ENCODE measurements at places on chromosomes 1 and 21. TPM values are rescaled to one million over a fixed set of nuclear protein-coding genes. Genes with fewer than 3 reads are reported as not detected.

S100A7A gene
- not detected for total RNA-seq

FOXD2 gene
- 1.0 TPM for total RNA-seq

GRCh38 chr1:186829686-186830587 lies 1.2 kb downstream of the PLA2G4A start:
- no peak for DNase-seq

GRCh38 chr21:43851593-43851992 lies 13.4 kb upstream of the AGPAT3 start:
- no peak for DNase-seq

DNA sequence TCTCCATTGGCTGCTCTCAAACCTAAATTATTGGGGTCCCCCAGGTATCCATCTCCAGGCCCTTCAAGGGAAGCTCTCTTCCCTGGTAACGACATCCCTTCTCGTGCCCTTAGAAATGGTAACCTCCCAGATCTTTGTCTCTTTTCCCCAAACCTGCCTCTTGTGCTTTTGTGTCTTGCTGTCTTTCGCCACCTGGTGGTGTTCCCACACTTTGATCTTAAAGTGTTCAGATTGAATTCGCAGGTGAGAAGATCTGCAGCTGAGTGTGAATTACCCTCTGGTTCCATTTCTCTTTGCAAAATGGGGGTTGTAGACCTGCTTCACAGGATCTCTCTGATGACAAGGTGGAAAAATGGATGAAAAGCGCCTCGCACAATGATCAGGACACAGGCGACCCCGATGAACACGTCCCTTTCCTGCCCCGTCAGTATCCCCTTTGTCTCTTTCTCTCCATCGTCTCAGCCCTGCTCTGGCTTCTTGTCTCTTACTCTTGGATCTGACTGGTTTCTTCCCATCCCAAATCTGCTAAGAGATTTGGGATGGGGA lies 53.1 kb downstream of the DOP1B start:
- DNase-seq: no peak

GRCh38 chr1:35876988-35877387 lies 6.0 kb upstream of the AGO1 start:
- DNase-seq: no peak

CIART gene
- 3.1 TPM for total RNA-seq

SPRR2B gene
- total RNA-seq: not detected

- DNase-seq: no peak
Observed at GRCh38 chr1:18347559-18347958, 133.2 kb upstream of the KLHDC7A start.

EPS15 gene
- 82.3 TPM for total RNA-seq

ATAD3A gene
- total RNA-seq: 29.9 TPM

- no peak for DNase-seq
Observed at GRCh38 chr1:231279081-231279480, 38.1 kb downstream of the GNPAT start.

- no peak for DNase-seq
Observed at GRCh38 chr1:218475275-218475674, 130.1 kb downstream of the TGFB2 start.

- no peak for DNase-seq
Observed at GRCh38 chr1:181310560-181310959, 172.8 kb upstream of the CACNA1E start.

IL19 gene
- not detected for total RNA-seq

DNA sequence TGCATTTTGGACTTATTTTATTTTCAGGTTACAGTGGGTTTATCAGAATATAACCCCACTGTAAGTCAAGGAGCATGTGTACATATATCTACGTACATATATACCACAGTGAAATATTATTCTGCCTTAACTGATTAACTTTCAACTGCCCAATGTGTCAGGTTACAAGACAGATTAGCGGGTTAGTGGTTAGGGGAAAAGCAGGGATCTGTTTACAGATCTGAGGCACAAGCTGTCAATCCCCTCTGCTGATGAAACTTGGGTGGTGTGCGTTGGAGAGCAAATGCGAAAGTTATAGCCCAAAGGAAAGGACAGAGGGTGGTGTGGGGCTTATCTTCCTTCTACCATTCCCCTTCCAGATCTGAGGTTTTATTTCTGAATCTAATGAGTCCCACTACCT lies 238.2 kb upstream of the KCNK2 start:
- no peak for DNase-seq

DNA sequence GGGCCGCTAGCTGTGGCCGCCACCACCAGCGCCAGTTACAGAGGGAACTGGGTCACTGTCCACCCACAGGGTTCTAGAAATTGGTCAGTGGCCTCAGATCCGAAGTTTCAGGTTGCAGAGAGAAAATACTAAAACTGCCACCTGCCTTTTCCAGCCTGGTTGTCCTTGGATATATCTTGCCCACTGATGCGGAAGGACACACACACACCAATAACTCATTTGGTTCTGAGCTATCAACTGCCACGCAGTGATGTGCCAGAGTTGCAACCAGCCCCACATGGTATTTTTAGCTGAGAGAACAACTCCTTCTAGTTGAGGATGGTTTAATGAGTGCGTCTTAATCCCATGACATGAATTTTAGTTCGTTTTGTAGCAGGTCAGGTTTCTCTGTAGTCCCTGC lies 68.1 kb downstream of the SH3BGR start:
- no peak for DNase-seq

- DNase-seq: no peak
Observed at GRCh38 chr1:221704306-221704705, 37.6 kb downstream of the DUSP10 start.

TRABD2B gene
- total RNA-seq: 0.90 TPM

DNA sequence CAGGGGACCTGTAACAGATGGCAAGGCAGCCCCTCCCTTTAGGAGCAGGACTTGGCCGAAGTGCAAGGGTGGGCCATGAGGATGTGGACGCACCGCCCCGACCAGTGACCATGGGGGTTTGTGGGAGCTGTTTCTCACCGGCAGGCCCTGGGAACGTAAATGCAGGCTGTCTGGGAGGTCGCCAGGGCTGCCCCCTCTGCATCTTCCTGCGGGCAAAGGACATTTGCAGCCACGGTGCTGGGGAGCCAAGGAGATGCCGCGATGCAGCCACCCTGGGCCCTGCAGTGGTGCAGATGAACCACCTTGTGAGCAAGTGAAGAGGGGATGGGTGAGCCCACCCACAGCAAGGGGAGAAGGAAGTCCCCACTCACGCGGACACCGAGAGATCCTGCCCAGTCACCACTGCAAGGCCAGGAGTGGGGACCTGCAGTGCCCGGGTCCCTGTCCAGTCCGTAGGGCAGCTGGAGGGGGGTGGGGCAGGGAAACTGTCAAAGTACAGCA lies 121.1 kb downstream of the SIK1 start:
- DNase-seq: peak; percentile 70

- DNase-seq: no peak
Observed at GRCh38 chr1:29397256-29397590, 160.9 kb downstream of the PTPRU start.

DNA sequence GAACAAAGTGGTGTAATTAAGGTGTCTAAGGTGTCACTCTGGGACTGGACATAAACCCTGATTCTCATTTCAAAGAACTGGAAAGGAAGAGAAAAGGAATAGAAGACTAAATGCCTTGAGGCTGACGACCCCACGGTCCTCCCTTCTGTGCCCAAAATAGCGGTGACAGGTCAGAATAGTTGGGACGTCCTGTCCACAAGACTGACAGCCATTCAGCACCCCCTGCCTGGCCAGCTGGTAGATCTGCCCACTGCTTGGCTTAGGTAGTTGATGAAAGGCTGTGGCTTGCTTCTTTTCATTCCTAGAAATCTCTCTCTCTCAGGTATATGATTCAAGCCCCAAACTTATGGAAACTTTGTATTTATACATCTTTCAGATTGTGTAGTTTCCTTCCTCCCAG lies 26.4 kb upstream of the CREG1 start:
- no peak for DNase-seq

- DNase-seq: no peak
Observed at GRCh38 chr1:86016076-86016759, 140.4 kb downstream of the COL24A1 start.

DNA sequence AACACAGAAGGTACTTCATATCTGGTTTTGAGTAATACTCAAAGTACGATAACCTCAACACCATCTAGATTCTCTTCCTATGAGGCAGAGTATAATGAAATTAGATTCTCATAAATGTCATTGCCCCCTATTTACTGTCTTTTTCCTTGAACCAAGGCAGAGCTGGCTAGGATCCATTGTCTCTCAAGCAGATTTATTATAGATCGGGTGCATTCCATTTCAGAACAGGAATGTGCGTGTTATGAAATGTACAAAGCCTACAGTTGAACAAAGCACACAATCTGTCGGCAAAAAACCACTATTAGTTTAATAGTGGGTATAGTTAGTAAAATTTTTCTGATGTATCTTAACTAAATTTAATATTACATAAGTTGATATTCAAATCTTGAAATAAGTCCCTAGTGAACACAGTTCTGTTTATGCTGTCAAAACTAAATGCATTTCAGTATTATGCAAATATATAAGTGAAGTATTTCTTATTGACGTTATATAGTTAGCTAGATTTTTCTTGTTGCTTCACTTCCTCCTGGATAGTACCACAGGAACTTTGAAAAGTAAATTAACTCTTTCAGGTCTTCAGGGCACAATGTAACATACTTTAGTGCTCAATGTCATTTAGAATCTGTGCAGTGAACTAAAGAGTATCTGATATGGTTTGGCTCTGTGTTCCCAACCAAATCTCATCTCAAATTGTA lies 92.1 kb downstream of the DDAH1 start:
- no peak for DNase-seq

DNA sequence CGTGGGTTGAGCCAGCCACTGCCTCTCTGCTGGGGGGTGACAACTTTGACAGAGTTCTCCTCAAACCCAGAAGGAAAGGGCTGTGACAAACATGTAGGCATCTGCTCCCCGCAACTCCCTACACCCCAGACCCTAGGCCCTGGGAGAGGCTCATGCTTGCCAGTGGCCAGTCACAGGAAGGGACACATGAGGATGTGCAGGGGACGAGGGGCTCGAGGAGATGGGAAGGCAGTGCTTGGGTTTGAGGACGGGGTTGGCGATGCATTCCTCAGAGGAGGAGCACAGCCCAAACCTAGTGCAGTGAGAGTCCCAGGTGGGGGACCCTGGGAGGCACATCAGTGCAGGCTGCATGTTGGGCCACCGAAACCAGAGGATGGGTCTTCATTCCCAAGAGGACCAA lies 62.1 kb downstream of the STUM start:
- DNase-seq: peak; percentile 55

GRCh38 chr1:172112576-172112975 lies 271.3 kb downstream of the DNM3 start:
- DNase-seq: no peak

DNA sequence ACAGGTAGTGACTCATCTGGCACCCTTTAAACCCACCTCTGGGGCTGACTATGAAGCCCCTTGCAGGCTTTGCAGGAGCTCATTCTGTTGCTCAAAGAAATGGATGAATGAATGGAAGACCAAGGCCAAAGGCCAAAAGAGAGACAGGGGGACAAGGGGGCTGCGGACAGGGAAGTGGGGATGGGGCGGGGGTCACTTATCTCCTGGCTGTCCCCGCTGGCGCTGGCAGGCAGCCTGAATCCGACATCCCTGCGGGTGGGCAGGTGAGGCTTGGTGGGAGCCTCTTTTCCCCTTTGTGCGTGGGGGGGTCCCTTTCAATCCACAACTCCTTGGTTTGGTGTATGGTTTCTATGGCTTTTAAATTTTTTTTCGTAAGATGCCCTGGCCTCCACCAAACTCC lies 239.6 kb upstream of the C1orf174 start:
- DNase-seq: peak; percentile 36
